NCI-H774 (cell line): ENCODE measurements at places on chromosomes 6 and 20.

DNA sequence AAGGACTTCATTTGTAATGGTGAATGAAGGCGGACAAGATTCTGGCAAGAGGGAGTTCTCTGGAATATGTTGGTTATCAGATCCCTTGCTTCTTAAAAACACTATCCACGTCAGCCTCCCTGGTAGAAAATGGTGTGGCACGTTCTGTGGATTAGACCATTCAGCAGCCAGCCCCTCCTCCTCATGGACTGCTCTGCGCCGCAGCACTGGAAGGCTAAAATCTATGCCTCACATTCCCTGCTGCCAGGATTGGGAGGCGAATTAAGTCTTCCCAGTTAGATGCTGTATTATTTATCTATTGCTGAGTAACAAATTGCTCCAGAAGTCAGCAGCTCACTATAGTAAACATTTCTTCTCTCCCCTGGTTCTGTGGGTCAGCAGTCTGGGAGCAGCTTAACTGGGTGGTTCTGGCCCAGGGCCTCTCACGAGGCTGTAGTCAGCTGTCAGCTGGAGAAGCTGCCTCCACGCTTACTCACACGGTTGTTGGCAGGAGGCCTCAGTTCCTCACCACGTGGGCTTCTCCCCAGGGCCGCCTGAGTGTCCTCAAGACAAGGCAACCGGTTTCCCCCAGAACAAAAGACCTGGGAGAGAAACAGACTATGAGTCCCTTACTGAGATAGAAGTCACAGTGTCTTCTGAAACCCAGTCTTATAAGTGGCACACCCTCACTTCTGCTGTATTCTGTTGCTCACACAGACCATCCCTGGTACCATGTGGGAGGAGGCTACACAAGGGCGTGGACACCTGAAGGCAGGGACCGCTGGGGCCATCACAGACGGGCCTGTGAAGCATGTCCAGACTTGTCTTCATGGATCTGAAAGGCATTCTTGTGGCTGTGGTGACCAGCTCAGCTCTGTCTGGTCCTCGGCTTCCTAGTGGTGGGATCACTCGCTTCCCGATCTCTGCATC, 101.0 kb downstream of the NRN1 start:
- DNase-seq, result no peak

DNA sequence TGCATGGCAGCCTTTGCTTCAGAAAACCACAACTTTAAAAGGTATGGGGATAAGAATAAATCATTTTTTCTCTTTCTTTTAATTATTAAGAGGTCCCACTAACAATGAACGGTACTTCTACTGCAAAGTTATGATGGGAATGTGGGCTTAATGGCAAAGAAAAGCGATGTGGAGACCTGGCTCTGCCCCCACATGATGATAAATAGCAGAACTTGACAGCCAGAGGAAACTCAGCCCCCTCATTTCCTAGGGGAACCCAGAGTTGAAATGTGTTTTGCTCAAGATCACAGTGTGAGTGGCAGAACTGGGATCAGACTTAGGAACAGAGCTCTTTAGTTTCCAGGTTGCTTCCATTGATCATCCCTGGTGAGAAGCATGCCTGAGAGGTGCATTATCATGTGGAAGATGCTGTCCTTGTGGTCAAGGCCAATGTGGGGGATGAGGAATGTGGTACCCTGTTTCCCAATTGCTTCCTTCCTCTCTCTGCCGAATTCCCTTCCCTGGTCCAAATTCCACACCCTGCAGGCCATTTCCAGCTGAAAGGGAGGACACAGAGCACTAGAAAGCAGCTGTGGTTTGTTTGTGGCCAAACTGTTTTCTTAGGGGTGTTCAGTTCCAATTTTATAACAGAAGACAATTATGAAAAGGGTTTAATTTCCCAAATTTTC, 66.0 kb downstream of the BACH2 start:
- no peak for DNase-seq

- DNase-seq, result no peak
Observed at GRCh38 chr6:12014027-12014872, 2.1 kb downstream of the HIVEP1 start.

- no peak for DNase-seq
Observed at GRCh38 chr6:8958894-8959511, 523.7 kb upstream of the SLC35B3 start.

DNA sequence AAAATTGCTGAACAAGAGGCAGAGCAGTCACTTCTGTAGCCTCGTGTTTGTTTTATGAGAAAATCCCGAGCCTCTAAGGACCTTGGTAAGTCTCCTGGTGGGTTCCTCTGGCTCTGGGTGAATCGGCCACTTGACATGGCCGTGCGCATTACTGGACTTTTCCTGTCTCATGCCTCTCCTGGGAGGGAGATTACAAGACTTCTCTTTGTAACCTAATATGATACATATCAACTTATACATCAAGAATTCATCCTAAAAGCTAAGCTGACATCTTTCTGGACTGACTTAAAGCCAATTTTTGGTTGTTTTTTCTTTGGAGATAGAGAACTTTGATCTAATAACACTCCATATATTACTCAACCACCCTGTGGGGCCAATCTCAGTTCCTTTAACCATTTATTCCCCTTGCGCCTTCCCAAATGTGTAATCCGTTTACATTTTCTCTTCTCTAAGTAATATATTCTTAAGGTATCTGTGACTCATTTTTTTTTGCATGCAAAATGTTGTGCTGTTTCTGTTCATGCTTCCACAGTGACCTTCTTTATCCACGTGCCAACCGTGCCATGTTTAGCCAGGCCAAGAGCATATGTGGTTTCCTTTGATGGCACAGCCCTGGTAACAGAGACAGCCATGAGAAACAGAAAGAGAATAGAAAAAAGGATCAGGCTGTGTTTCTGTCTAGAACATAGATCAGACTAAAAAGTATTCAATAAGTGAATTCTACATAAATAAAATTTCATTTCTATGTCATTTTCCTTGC, 47.5 kb upstream of the JAG1 start:
- DNase-seq, result no peak

DNA sequence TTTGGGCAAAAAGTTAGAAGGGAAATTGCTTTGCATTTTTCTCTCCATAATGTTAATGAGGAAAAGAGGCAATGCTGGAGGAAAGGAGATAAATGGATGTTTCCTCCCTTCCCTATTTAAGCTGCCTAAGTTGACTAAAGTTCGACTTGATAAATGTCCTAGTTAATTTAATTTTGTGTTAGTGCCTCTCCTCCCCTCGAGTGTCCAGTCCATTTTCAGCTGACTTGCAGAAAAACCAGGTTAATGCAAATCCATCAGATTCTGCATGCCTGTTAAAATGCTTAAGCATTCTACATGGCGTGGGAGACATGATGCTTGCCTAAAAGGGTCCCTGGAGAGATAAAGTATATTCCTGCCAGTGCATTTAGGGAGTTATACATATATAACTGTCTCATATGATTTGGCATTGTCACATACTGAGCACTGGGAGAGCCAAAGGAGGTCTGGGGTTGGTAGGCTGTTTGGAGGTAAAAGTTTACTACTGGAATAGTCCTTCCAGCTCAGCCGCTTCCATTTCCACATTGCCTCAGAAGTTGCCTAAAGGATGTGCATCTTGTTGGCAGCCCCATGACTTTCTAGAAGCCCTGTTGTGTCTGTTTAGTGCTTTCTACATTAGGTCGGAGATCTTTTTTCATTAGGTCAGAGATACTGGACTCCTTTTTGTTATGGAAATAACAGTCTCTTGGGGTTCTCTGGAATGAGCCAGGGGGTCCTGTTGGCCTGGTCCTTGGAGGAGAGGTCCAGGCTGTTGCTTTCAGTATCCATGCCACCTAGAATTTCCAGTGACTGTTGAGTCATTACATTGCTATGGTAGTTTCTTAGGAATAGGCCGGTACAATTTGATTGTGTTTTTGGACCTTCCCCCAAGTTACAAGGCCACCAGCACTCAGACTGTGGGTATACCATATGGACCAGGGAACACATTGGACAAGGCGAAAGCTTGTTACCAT, 30.4 kb downstream of the JARID2 start:
- no peak for DNase-seq
